Lung microvascular endothelial cell (primary cell): ENCODE measurements at places on chromosomes 13 and 19. TPM values are rescaled to one million over a fixed set of nuclear protein-coding genes. Genes with fewer than 3 reads are reported as not detected.

GRCh38 chr13:49110122-49110912 lies 109.8 kb upstream of the MLNR start:
- DNase-seq = peak; percentile 90

DNA sequence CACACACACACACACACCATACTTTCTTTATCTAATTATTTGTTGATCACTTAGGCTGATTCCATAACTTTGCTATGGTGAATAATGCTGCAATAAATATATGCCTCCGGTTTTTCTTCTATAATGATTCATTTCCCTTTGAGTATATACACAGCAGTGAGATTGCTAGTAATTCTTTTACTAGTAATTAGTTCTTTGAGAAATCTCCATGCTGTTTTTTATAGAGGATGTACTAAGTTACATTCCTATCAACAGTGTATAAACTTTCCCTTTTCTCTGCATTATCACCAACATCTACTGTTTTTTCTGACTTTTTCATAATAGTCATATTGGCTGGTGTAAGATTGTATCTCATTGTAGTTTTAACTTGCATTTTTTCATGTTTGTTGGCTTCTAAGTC lies 1405.1 kb downstream of the PCDH9 start:
- peak; percentile 61 for DNase-seq

DNA sequence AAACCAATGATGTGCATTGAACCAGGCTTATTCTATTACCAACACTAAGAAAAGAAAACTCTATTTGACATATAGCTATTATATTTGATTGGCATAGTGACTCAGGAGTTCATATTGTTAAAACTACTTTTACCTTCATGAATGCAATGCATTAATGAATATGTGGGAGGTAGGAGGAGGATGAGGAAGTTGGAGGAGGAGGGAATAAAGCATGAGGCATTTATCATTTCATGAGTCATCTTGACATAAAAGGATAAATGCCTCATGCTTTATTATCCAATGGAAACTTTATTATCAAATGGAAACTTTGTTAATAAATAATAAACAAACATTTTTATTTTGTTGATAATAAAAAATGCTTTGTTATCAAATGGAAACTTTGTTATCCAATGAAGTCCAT lies 116.5 kb downstream of the SPRY2 start:
- DNase-seq = peak; percentile 76

GRCh38 chr19:41298348-41298964 lies 11.5 kb upstream of the CCDC97 start:
- peak; percentile 85 for DNase-seq

DNA sequence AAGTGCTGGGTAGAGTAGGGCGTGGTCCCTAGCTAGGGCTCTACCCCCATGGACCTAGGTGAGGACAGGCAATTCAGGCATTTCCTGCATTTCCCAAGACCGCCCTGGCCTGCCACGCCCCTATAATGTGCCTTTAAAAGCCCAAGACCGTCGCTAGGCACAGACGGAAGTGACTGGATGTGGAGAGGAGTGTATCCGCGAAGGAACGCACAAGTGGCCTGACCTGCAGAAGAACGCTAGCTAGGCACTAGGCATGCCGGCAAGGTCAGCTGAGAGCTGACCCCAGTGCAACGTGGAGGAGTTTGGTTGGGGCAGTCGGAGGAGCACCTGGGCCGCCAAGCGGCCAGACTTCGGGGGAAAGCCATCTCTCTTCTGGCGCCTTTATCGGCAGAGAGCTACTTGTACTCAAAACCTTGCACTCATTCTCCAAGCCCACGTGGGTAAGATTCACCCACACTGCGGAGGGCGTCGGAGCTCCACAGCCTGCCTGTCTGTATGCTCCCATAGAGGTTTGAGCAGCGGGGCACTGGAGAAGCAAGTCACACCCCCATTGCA lies 370.0 kb downstream of the FGF9 start:
- no peak for DNase-seq

Gene NRTN
- under 0.01 and 0.99 TPM in 2 replicates for total RNA-seq

Gene CAPS
- 2.4 and 4.6 TPM in 2 replicates for total RNA-seq
